Activated naive CD8-positive, alpha-beta T cell treated with anti-CD3 and anti-CD28 coated beads, Interleukin-2, amount 50 U/mL, for 16 hours (primary cell): ENCODE measurements at places on chromosomes 12 and 14.

DNA sequence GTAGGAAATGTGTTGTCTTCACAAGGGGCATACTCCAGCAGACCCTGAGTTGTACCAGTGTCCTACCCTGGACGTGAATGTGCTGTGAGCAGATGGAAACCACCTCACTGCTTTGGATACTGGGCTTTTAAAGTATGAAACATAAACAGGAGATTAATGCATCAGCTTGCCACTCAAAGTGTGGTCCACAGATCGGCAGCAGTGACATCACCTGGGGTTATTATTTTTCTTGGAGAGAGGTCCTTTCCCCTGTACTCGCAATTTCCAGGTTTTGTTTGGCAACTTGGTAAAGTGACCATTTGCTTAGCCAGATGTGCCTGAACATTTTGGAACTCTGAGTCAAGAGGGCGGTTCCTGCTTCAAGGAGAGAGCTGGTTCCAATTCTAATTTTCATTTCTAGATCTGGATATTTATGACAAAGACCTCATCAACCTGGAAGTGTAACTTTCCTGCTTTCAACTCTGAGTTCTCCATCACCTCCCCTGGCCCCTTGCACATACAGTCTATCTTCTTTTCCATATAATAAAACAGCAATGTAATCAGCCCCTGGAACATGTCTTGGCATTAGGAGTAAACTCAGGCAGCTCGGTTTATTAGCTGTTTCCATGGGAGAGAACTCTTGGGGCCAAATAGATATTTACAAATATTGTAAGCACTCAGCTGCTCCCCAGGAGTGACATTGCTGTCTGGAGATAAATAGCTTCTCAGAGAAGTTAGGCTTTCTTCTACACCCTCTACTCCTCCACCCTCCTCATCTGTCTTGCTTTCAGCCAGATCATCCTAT, 237.0 kb upstream of the TBX3 start:
- no peak for DNase-seq

DNA sequence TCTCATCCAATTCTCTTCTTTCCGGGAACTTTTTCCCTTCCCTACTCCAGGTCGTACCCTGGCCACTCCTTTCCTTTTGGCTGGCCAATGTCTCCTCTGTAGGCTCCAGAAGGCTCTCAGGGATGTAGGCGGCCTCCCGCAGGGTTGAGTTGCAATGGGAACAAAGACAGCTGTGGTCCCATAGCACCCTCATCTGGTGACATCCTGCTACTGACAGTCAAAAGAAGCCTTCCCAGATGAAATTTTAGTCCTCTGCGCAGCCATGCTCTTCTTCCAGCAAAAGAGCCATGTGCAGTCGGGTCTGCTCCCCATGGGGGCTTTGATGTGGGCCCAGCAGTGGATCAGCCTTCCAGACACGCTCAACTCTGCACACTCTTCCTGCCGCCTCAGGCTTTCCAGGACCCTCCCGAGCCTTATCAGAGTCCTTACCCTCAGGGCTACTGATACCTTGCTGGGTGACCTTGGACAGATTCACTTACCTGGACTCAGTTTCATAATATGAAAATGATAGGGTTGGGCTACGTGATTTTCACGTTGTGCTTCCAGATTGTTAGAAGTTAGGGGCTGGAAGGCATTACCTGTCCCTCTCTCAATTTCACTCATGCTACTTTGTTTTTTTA, 5.5 kb upstream of the CELA1 start:
- DNase-seq, result no peak

- DNase-seq, result no peak
These were observed 19.0 kb downstream of the ALX1 start for GRCh38 chr12:85299053-85299452.

DNA sequence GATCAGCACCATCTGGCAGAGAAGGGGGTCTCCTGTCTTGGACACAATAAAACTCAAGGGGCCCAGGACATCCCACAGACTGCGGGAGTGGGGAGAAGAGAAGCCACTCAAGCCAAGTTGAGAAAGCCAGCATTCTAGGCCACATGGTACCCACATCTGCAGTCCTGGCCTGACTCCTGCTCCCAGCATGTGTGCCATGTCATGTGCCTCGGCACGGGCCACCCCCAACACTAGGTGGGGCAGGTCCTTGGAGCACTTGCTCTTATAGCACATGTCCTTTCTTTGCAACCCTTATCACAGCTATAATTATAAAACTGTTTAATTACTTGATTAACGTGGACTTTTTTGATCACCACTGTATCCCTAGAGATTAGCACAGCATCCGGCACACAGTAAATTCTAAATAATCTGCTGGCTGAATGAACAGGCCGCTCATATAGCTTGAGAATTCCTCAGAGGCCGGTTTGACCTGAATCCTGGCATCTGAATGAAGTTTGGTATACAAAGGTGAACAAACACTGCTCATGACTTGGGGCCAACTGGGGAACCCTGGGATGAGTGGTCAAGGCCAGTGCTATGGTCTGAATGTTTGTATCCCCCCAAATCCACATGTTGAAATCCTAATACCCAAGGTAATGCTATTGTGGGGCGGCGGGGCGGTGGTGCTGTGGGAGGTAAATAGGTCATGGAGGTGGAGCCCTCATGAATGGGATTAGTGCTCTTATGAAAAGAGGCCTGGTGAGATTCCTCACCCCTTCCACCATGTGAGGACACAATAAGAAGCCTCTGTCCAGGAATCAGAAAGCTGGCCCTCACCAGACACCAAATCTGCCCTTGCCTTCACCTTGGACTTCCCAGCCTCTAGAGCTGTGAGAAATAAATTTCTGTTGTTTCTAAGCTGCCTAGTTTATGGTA, 6.6 kb downstream of the NCKAP5L start:
- DNase-seq, result no peak

DNA sequence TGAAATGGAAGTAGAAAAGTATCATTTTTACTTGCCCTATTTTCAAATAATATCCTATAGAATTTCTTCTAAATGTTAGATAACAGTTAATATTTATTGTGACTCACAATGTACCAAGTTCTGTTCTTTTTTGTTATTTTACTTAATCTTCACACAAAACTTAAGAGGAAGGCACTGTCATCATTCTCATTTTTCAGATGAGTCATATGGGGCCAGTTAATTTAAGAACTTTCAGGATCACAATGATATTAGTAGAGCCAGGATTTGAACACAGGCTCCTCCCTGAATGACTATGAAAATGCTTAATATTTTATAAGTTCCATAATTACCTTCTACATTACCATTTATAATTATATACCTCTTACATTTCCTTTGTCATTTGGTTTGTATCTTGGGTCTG, 10.4 kb upstream of the TMEM260 start:
- no peak for DNase-seq

GRCh38 chr14:52690983-52691760, 4.2 kb downstream of the ERO1A start:
- no peak for DNase-seq

- DNase-seq, result no peak
These were observed 646.1 kb downstream of the C12orf50 start for GRCh38 chr12:87382959-87383566.

- DNase-seq, result no peak
These were observed 871.1 kb upstream of the MGAT4C start for GRCh38 chr12:87127272-87127671.

DNA sequence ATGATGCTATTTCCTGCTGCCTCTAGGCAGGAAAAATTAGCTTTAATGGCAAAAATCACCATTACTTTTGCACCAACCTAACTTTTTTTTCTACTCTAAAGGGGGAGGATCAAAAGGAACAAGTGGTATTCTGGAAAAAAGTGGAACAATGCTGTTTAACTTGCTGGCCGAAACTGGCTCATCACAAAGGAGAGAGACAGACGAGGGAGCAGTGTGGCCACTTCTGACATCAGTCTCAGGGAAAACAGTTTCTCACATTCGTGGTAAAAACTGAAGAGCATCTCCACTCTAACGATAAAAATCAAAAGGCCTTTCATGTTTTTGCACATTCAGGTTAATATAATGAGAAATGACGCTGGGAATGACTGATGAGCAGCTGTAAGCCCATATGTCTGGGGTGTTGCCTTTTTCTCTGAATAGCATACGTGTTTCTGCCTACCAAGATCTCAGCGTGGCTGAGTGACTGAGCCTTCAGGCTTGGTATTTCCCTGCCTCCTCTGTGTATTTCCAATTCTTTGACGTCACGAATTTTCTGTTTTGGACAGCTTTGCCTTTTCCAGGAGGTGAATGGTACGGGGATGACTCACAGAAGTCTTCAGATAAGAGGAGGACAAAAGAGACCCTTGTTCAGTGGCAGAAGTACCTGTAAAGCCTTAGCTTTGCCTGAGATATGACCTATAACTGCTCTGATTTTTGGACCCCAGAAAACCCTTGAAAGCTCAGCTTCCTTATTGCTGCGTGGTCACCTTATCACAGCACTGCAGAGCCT, 358.8 kb downstream of the GLT1D1 start:
- no peak for DNase-seq

- DNase-seq, result no peak
These were observed 7.7 kb downstream of the FBXW8 start for GRCh38 chr12:116918464-116918863.

DNA sequence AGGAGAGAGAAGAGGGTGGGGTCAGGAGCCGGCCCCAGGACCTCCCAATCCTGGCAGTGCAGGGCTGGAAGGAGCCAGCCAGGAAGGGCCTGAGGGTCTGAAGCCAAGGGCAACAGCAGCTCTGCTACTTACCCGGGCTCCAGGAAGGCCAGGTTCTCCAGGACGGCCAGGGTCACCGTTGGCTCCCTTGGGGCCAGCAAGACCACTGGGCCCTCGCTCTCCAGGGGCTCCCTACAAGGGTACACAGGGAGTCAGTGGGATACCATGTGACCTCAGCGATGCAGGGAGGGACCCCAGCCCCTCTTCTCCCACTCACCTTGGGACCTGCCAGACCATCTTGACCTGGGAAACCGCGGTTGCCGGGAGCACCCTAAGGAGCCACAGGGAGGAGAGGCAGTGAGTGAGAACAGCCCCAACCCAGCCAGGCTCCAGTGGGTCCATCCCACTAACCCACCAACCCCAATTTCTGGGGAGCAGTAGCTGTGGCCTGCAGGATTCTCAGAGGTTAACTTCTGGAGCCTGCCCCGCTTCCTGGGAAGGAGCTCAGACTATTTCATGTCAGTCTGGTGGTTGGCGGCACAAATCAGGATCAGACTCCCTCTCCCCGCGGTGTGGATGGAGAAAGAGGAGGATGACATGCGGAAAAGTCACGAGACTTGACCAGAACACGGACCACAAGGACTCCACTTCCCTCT, 18.5 kb downstream of the COL2A1 start:
- no peak for DNase-seq

- DNase-seq, result no peak
These were observed 131.2 kb downstream of the PPM1H start for GRCh38 chr12:62803756-62804155.

GRCh38 chr14:90742729-90743128, 73.5 kb downstream of the TTC7B start:
- no peak for DNase-seq

DNA sequence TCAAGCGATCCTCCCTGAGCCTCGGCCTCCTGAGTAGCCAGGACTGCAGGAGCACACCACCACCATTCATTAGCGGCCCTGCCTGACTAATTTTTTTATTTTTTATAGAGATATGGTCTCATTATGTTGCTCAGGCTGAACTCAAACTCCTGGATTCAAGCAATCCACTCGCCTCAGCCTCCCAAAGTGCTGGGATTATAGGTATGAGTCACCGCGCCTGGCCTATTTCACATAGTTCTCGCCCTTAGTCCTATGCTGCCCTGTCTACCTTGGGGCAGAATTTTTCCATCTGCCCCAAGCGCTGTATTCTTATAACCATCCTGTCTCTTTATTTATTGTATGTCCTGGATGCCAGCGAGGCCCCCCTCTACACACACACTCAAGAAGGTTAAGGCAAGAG, 50.9 kb upstream of the BCL2L14 start:
- DNase-seq, result no peak

- DNase-seq, result no peak
These were observed 63.4 kb upstream of the PLEKHG3 start for GRCh38 chr14:64640839-64641238.

DNA sequence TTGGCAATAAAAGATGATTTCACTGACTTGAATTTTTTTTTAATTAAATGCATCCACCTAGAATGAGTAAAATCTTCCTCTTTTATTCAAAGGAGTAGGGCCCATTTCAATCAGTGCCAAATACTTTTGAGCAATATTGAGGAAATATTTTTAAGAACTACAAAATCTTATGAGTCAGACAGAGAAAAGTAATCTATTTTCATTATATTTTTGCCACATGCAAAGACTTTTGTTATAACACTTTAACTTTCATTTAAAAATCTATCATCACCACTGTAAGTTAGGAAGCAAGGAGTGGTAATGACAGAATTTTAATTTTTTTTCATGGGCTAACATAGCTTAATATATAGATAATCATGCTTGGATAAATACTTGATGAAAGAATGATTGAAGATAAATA, 345.2 kb upstream of the KITLG start:
- DNase-seq, result no peak

DNA sequence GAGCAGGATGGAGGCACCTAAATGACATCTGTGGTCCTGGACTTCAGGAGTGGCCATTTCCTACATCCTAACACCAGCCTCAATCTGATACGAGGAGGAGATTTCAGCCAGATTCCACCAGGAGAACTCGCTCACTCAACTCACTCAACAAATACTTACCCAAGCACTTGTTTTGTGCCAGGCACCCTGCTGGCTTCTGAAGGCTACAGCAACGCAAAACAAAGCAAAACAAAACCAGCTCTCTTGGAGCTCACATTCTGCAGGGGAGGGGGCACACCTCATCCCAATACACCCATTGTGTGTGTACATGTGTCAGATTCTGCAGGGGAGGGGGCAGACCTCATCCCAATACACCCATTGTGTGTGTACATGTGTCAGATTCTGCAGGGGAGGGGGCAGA, 144.8 kb downstream of the PIWIL1 start:
- no peak for DNase-seq

- DNase-seq, result no peak
These were observed at the start of gene LTBR for GRCh38 chr12:6383572-6384498. Gene LTBR, plus strand, starts transcription at chr12:6384162. Its CDS starts 197 bp downstream, at chr12:6384359.

- DNase-seq, result no peak
These were observed 570 bp downstream of the DMAC2L start for GRCh38 chr14:50312734-50313054.

GRCh38 chr14:79809849-79810612, 401.3 kb downstream of the DIO2 start:
- DNase-seq, result no peak

DNA sequence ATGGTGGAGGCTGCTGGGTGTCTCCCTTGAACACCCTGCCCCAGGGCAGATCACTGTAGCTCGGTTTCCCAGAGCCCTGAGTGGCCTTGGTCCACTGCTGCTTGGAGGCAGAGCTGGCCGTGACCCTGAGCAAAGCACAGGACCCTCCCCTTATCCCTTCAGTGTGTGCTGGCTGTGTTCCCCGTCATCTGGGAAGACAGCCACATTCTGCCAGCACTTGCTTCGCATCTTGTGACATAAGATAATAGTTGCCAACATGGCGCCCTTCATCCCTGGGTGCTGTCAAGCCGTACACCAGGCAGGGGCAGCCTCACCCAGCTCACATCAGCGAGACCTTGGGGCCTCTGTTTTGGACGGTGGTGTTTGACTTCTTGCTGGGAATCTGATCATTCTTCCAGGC, 12.1 kb upstream of the ALDH2 start:
- DNase-seq, result no peak

- DNase-seq, result no peak
These were observed 75.9 kb downstream of the TTLL5 start for GRCh38 chr14:75736845-75737485.

- DNase-seq, result no peak
These were observed 28.6 kb downstream of the SUDS3 start for GRCh38 chr12:118404876-118405521.
